ENCODE measurements at places on chromosomes 4 and X. TPM values are rescaled to one million over a fixed set of nuclear protein-coding genes. Genes with fewer than 3 reads are reported as not detected.
A peak's percentile ranks its signal among the peaks of the same experiment; 100 is the strongest.

Gene TLL1
- 7.3 TPM for total RNA-seq

Gene SLC4A4
- 0.46 TPM for total RNA-seq

Gene MAGEA9
- not detected for total RNA-seq

Gene TCEAL8
- 47.5 TPM for total RNA-seq

Gene CITED1
- 0.96 TPM for total RNA-seq

Gene AFF2
- total RNA-seq = 3.5 TPM

Gene ADH6
- total RNA-seq = 8.3 TPM

Gene SSX2B
- not detected for total RNA-seq

Gene HNRNPH2
- 43.5 TPM for total RNA-seq

Gene INPP4B
- total RNA-seq = 18.5 TPM

Gene SSX4B
- total RNA-seq = not detected

Gene MAGEA3
- total RNA-seq = not detected

Gene DUSP9
- not detected for total RNA-seq

GRCh38 chr4:7756561-7757355 lies 182.9 kb downstream of the AFAP1 start:
- no peak for DNase-seq

- DNase-seq = no peak
Measured at GRCh38 chrX:15718283-15718970, 19.6 kb upstream of the CA5B start.

GRCh38 chrX:142156567-142156966 lies 48.5 kb downstream of the MAGEC2 start:
- no peak for DNase-seq

DNA sequence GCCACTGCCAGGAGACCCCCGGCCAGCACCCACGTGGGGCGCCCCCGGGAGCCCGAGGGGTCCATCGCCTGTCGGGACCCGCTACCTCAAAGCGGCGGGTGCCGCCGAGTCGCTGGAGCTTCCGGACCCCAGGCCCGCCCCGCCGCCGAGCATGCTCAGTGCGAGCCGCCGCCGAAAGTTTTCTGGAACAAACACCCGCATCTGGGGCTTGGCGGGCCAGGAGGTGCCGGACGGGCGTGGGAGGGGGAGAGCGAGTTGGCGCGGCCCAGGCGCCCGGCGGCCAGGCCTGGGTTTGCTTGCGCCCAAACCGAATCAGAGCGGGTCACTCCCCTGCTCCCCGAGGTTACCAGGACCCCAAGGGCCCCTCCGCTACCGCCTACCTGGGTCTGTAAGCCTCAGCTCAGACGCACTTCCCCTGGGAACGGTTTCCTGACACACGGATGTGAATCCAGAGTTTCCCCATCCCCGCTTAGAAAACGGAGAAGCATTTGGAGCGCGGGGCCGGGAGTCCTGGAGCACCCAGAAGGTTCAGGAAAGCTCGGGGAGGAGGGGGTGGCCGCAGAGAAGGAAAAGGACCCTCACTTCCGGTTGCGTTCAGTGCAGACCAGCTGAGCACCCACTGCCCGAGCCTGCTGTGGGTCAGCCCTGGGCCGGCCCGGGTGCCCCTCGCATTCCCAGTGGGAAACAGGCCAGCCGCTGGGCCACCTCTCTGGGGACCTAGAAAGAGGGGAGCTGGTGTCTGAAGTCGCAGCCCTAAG lies at the start of gene EVC2:
TSS of gene EVC2 (minus strand) at position 111 of the 758 bp plus-strand sequence. CDS start at position 65, 46 bp downstream.
- DNase-seq = no peak

DNA sequence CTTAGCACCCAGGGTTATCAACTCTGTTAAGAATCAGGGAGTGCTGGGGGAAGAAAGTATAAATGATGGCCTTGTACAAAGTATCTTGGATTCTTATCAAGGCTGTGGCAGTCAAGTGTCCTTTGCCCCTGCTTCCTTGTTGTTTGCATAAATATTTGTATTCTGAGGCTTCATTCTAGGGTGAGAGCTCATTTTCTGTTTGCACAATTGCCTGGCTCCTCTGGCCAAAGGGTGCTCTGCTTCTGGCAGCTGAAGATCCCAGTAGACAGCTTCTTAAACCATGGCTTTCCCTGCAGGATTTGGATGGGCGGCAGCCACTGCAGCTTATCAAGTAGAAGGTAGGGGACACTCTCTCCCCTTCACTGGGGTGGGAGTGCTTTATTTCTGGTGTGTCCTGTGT lies at the start of gene GBA3:
TSS of gene GBA3 (plus strand) at position 202 of the 400 bp plus-strand sequence.
- DNase-seq = no peak

DNA sequence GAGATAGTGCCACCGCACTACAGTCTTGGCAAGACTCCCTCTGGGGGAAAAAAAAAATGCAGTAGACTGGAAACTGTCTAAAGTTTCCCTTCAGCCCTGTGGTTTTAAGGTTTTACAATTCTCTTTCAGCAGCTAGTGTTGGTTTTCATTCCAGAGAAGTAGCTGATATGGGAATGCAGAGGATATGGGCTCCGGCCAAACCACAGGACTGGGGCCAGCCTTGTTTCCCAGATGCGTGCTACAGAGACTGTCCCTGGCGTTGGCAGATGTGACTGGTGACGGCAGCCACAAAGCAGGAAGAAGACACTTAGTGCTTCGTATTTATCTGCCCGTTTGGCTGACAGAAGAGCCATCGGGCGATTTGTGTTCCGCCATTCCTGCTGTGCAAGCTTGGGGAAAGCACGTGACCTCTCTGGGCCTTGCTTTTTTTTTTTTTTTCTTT lies 43.2 kb downstream of the ZBTB49 start:
- peak; percentile 32 for DNase-seq

- peak; percentile 49 for DNase-seq
Measured at GRCh38 chr4:184198190-184198589, 19.5 kb downstream of the ENPP6 start.

DNA sequence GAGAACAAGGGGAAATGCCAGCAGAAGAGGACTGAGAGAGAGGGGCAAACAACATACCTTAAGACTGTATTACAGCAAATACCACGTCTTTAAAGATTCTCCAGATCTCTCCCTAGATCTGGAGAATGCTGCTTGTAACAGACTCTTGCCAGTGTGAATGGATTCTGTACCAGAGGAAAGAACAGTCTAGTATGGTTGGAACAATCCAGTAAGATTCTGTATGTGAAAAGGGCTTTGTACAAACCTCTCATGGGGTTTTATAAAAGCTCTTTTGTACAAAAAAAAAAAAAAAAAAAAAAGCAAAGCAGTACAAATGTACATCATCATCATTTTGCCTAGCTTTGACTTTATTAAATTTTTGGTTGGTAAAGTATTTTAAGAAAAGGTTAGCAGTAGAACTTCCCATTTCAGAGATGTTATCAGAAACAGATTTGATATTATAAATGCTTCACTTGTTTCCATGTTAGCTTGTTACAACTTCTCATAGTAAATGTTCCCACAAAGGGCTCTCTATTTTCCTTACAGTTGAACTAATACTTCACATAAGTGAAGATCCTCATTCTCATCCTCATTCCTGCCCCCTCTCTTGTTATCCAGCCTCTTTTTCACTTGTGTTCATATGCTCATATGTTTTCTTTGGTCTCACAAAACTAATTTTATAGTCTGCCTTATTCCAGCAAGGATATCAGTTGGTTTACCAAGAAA lies 144.2 kb downstream of the EDA start:
- DNase-seq = no peak

GRCh38 chr4:184838249-184839074 lies 12.7 kb upstream of the ACSL1 start:
- DNase-seq = no peak

- DNase-seq = no peak
Measured at GRCh38 chrX:31323658-31324057, 251.8 kb upstream of the FTHL17 start.

GRCh38 chrX:153200462-153200861 lies 21.4 kb downstream of the MAGEA1 start:
- no peak for DNase-seq

DNA sequence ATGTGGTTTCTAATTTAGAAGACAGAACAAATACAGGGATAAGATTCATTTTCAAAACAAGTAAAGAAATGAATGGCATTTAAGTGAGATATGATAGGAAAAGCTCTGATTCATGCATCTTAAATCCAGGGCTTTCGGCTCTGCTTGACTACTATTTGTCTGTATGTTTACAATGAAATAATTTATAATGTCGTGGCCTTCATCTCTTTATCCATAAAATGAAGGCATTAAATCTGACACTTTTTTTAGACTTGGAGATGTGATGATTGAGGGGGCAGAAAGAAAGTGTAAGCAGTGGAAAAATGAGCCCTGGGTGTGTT lies 115.7 kb upstream of the KIT start:
- no peak for DNase-seq

DNA sequence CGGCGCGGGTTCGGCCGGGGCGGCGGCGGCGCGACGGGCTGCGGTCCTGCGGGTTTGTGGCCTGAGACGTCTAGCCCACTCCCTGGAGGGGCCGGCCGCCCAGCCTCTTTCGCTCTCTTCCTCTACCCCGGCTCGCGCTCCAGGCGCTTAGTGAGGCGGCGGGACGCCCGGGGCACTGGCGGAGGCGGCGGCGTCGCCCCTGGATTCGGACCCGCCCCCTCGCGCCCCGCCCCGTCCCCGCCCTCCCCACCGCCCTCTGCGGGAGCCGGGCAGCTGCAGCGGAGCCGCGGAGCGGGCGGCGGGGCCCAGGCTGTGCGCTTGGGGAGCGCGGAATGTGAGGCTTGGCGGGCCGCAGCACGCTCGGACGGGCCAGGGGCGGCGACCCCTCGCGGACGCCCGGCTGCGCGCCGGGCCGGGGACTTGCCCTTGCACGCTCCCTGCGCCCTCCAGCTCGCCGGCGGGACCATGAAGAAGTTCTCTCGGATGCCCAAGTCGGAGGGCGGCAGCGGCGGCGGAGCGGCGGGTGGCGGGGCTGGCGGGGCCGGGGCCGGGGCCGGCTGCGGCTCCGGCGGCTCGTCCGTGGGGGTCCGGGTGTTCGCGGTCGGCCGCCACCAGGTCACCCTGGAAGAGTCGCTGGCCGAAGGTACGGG lies at the start of gene BMP2K:
TSS of gene BMP2K (plus strand) at position 272 of the 650 bp plus-strand sequence. CDS start at position 466, 194 bp downstream.
- DNase-seq = peak; percentile 62

DNA sequence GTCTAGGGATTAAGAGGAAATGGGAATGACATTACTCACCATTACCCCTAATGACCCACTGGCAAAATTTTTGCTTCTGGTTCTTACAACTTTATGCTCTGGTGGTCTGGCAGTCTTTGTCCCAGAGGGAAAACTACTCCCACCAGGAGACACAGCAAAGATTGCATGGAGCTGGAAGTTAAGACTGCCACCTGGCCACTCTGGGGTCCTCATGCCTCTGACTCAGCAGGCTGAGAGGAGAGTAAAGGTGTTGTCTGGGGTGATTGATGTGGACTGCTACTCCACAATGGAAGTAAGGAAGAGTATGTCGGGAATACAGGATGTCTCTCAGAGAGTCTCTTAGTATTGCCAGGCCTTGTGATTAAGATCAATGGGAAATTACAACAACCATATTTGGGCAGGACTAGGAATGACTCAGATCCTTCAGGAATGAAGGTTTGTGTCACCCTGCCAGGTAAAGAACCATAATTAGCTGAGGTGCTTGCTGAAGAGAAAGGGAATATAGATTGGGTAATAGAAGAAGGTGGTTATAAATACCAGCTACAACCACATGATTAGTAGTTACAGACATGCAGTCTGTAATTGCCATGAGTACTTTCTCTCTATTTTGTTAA lies 215.5 kb downstream of the GPAT3 start:
- no peak for DNase-seq

DNA sequence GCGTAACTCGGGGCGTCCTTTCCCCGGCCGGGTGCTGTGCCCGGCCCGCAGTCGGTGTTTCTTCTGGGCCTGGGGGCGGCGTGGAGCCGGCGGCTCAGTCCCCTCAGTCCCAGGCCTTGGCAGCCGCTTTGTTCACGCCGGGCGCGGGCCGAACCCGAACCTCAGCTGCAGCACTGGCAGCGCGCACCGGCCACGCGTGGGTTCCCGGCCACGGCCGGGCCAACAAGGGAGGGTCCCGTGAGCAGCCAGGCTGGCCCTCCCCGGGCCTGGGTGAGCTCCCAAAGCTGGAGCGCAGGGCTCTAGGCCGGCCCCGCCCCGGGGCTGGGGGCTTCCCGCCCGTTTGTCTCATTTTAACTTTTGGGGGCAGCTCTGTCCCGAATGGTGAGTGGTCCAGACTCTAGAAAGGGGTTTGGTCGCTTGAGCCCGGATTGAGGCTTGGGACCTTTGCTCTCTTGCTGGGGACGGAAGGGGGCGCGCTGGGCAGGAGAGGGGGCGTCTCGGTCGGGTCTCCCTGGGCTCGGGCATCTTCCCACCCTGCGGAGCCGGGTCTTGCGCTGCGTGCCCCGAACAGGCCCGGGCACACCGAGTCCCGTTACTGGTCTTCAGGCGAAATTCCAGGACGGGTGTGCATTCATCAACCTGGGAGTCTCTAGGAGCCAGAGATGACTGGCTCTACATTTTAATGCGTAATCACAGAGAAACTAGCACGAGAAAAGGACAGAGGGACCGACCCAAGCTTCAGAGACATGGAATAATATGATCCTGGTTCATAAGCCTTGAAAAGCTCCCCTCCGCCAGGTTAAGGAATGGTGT lies 177.1 kb downstream of the CBR4 start:
- peak; percentile 89 for DNase-seq

DNA sequence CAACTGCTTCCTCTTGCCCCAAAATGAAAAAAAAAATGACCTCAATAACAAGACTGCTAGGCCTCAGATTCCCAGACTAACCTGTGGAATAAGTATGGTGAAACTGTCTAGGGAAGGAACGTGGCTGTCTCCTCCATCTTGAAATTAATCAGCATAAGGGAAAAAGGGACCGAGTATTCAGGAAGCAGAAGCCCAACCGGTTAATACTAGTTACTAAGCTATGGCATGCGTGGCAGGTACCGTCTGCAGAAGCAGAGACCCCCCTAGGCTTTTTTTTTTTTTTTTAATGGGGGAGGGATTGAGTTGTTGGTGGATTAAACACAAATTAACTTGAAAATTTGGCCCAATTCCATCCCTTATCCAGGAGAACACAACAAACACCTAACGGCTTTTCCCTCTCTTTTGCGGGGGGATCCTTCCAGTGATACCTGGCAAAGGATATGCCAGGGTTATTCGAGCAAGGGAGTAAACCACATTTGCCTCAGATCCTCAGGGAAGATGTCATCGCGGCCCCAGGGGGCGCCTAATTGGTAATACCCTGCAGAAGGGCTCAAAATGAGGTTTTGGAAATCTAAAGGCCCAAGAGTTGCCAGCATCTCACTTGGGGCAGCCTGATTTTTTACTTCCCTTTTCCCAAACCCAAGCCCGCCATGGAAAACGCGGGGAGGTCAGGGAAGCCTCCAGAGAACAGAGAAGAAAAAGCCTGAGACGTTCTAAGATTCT lies 893 bp downstream of the RLIM start:
- DNase-seq = no peak

GRCh38 chr4:59608466-59608865 lies 1591.7 kb upstream of the ADGRL3 start:
- no peak for DNase-seq

GRCh38 chr4:16583764-16584163 lies 314.7 kb downstream of the LDB2 start:
- no peak for DNase-seq

GRCh38 chr4:52946855-52947254 lies 84.7 kb downstream of the RASL11B start:
- DNase-seq = no peak

DNA sequence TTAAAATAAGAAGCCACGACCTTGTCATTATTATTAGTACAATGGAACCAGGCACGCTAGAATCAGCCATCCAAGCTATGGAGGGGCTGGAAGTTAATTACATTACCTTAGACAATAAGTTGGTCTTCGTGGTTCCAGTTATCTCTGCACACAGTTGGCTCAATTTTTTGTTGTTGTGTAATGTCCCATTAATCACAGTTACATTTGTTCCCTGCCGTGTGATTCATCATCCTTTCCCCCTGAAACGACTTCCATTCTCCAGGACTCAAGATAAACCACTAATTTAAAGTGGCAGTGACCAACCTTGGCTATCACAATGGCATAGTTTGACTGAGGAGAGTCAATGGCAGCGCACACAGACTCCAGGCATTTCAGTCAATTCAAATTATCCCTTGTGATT lies 905.0 kb downstream of the RAB28 start:
- no peak for DNase-seq

- DNase-seq = no peak
Measured at GRCh38 chrX:104482757-104483156, 83.2 kb upstream of the IL1RAPL2 start.

Data from lower leg skin (tissue), 4 donors.